ENCODE measurements at places on chromosomes 7 and 10.

GRCh38 chr7:69747144-69747543 lies 148.9 kb downstream of the AUTS2 start:
- DNase-seq, result no peak

DNA sequence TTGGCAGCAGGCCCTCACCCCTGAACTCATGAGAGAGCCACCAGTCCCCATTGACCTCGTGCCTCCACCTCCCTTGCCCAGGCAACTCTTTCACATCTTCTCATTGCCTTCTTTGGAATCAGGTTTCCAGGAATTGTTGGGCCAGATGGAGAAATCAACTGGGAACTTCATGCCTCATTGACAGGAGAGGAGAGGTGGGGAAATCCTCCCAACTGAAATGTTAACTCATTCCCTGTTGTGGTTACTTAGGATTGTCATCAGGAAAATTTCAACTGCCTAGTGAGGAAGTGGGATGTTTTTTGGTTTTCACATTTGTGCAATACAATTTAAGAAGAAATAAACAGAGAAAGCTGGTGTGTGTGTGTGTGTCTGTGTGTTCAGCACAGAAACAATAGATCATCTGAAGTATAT lies 106.6 kb upstream of the INHBA start:
- DNase-seq, result no peak

DNA sequence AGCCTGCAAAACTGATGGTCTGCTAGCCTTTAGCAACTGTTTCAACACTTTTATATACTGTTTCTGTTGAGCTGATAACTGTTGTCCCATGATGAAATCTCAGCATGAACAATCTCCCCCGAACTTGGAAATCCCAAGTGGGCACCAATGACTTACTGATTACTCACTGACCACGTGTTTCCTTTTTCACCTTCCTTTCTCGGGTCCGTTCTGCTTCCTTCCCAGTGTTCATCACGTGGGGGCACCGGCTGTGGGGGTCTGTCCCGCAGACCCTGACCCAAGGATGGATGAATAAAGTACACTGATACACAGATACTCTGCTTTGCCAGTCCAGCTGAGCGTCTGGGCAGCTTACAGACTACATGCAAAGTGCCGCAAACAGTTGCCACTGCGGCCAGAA lies 39.0 kb upstream of the RASGEF1A start:
- no peak for DNase-seq

DNA sequence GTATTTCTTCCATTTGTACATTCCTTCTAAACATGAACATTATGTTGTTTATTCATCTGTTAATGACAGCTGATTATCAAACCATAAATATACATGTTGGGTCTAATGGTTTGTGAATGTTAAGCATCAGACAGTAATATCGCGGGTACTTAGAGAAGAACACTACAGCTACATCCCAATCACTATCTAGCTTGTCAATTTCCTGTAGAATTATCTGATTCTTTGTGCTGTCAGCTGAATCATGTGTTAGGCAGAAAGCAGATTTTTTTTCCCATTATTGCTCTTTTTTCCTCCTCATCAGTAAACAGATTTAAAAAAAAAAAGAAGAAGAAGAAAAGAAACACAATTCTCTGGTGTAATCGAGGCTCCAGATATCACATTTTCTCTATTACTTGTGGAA lies 183.6 kb upstream of the CTBP2 start:
- DNase-seq, result no peak
